GM23248 (cell line): ENCODE measurements at places on chromosomes 7 and 10.

GRCh38 chr10:34454590-34455261 lies 360.4 kb downstream of the PARD3 start:
- DNase-seq: no peak

GRCh38 chr7:70762696-70763095 lies 369.2 kb upstream of the GALNT17 start:
- no peak for DNase-seq

- DNase-seq: no peak
Measured at GRCh38 chr7:87615197-87615596, 13.0 kb upstream of the RUNDC3B start.

- DNase-seq: no peak
Measured at GRCh38 chr10:118254654-118255053, 87.5 kb downstream of the FAM204A start.

GRCh38 chr7:36564489-36564888 lies 159.8 kb downstream of the AOAH start:
- DNase-seq: no peak

- DNase-seq: peak; percentile 96
Measured at GRCh38 chr10:50561266-50561665, 62.5 kb downstream of the SGMS1 start.

GRCh38 chr10:19775296-19775695 lies 40.9 kb upstream of the PLXDC2 start:
- no peak for DNase-seq

GRCh38 chr10:75272896-75273295 lies 37.1 kb upstream of the COMTD1 start:
- no peak for DNase-seq

- no peak for DNase-seq
Measured at GRCh38 chr7:122307228-122307621, 2.7 kb upstream of the FEZF1 start.

DNA sequence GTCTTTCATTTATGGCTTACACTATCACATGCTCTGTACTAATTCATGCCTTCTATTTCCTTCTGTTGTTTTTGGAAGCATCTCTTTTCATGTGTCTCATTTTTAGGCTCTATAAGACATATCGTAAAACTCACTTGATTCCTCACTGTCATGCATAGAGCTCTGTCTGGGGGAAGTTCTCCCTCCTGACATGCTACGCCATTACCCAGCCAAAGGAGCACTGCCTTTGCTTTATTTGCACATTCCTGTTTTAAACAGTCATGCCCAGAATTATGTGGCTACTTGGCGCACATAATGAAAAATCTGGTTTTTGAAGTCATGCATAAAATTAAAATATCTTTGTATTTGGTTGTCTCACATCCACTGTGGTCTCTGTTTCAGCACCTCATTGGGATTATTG lies 17.6 kb upstream of the AKR1C3 start:
- peak; percentile 64 for DNase-seq

- DNase-seq: peak; percentile 28
Measured at GRCh38 chr7:47379629-47380324, 202.1 kb downstream of the TNS3 start.

GRCh38 chr7:150359622-150360362 lies 8.8 kb upstream of the REPIN1 start:
- no peak for DNase-seq

GRCh38 chr10:127886371-127887051 lies 6.2 kb downstream of the CLRN3 start:
- no peak for DNase-seq

- peak; percentile 58 for DNase-seq
Measured at GRCh38 chr10:15460661-15461060, 89.6 kb upstream of the FAM171A1 start.

DNA sequence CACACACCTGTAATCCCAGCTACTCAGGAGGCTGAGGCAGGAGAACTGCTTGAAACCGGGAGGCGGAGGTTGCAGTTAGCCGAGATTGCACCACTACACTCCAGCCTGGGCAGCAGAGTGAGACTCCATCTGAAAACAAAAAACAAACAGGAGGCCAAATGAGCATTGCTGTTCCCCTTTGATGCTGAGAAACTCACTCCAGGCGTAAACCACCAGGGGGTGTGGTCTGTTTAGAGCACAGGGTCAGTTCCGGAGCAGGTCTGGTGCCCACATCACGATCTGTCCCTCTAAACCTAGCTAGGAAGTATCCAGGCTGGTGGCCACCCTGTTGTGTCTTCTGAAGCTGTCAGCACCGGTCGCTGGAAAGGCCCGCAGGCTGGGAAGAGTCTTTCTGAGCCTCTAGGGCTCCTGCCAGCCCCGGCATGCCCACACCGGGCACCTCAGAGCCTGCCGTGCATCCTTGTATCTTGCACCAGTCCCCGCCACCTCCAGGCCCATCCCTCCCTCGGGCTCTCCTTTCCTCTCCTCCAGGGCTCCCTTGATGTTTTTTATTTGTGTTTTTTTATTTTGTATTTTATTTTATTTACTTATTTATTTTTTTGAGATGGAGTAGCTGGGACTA lies 66.3 kb upstream of the SH2B2 start:
- no peak for DNase-seq

- no peak for DNase-seq
Measured at GRCh38 chr10:110405380-110405779, 92.3 kb upstream of the DUSP5 start.

GRCh38 chr7:36986948-36987724 lies 262.8 kb upstream of the AOAH start:
- DNase-seq: peak; percentile 61

DNA sequence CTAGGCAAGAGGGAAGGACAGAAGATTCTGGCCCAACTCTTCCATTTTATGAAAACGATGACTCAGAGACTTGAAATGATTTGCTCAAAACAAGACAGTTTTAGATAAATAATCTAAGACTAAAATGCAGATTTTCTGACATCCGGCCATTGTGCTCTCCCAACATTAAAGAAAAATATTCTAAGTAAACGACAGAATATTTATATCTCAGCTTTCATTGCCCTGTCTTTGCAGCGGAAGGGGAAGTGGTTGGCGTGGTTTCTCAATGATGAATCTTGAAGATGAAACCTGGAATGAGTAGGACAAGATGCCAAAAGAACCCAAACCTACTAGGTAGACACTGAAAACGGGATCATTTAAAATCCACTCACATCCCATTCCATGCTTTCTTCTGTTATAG lies 28.9 kb upstream of the NPY start:
- DNase-seq: no peak

GRCh38 chr7:128398016-128398840 lies 11.6 kb downstream of the IMPDH1 start:
- peak; percentile 61 for DNase-seq

GRCh38 chr10:77004917-77005564 lies 632.6 kb downstream of the KCNMA1 start:
- DNase-seq: peak; percentile 68

GRCh38 chr7:137992550-137993394 lies 9.1 kb downstream of the CREB3L2 start:
- DNase-seq: peak; percentile 95

DNA sequence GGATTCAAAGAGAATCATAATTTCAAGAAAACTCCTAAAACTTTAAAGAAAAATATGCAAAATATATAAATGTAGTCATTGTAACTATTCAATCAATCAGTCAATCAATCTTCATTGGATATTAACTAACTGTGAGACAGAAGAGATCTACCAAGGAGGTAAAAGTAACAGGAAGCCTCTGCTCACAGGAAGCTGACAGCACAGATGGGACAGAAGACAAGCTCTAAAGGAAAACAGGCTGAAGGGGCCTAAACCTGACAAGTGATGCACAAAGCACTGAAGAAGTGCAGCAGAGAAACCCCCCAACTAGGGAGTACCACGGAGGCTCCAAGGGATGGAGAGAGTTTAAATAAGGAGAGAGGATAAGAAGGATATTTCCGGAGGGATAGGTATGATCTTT lies 173.0 kb downstream of the SKAP2 start:
- no peak for DNase-seq

- DNase-seq: no peak
Measured at GRCh38 chr10:59917922-59918321, 11.6 kb upstream of the CCDC6 start.

DNA sequence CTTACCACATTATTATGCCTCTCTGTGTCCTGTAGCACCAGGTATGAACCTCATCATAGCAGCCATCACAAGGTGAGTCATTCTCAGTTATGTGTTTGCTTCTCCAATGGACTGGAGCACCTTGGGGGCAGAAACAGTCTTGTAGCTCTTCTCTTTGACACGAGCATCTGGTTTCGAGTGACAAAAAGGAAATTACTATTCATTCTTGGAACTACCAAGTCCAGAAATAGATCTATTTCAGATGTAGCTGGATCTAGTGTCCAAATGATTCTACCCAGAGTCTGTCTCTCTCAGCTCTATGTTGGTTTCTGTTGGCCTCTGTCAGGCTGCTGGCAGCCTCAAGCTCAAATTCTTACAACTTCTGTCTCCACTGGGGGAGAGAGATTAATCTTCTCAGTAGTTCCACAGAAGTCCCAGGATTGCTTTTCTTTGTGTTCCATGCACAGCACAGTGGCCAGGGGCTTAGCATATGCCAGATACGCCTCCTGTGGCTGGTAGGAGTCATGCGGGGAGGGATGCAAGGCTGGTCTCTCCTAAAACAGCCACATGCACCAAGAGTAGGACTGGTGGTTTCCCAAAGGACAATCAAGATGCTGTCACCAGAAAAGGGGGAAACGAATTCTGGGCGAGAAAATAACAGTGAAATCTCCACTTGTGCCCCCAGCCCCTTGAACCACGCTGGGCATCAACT lies 37.2 kb upstream of the PAPSS2 start:
- no peak for DNase-seq

DNA sequence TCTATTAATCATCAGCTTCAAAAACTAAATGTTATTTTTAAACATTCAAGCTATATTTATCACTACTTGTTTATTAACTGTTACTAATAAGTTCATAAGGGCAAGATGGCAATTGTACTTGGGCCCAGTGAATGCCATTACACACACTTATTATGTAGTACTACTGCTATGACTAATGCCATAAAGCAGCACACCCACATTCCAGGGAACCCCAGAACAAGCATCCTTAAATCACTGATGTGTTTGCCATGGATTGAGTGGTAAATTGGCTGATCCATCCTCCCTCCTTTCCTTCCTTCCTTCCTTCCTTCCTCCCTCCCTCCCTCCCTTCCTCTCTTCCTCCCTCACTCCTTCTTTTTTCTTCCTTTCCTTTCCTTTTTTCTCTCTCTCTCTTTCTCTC lies 37.4 kb upstream of the RSU1 start:
- peak; percentile 67 for DNase-seq

GRCh38 chr10:111030042-111030750 lies 46.6 kb upstream of the ADRA2A start:
- DNase-seq: peak; percentile 7

GRCh38 chr10:91146146-91146545 lies 74.3 kb upstream of the PCGF5 start:
- DNase-seq: peak; percentile 10

GRCh38 chr7:25950488-25951413 lies 201.2 kb upstream of the NFE2L3 start:
- DNase-seq: peak; percentile 89

DNA sequence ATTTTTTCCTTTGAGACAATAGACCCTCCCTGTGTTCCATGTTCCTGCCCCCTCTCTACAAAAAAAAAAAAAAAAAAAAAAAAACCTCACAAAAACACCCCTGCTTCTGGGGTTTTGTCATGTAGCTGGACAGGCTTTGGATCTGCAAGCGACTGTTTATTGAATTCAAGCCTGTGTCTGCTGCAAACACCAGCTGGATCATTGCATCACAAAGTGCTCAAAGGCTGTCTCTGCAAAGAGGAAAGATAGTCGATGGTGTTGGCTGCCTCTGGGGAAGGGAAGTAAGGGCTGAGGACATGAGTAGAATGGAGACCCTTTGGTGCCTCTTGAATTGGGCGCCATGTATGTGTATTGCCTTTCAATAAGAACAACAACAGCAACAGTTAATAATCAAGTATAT lies 471.2 kb downstream of the PLXNA4 start:
- DNase-seq: no peak

- no peak for DNase-seq
Measured at GRCh38 chr7:31642681-31643115, 44.3 kb upstream of the PPP1R17 start.

DNA sequence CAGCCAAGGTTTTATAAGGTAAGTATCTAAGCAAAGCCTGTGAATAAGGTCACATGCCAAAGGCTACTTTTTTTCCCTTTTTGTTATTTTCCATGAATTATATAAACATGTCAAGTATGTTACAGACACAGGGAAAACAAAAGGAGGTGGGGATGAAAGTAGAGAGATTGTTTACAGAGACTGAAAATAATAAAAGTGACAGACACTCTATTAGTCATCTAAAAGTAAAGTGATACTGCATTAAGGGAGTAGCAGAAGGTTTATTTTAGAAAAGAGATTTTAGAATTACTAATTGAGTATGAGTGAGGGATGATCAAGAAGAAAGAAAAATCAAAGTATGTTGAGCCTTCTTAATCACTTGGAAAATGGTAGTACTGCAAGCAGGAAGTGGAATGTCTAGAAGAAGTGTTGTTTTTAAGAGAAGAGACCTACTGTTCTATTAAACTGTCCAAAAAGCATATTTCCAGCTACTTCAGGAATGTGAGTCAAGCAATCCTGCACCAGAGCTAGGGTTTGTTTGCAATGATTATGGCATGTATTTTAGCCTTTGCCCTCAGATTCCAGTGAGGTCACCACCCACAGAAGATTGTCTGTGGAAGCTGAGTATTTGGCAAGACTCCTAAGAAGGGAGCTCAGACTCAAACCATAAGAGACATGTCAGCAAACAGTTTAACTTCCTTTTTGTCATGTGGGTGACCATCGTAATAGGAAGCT lies 177.9 kb upstream of the PLXDC2 start:
- peak; percentile 84 for DNase-seq

GRCh38 chr7:41190581-41190980 lies 512.3 kb downstream of the INHBA start:
- no peak for DNase-seq

DNA sequence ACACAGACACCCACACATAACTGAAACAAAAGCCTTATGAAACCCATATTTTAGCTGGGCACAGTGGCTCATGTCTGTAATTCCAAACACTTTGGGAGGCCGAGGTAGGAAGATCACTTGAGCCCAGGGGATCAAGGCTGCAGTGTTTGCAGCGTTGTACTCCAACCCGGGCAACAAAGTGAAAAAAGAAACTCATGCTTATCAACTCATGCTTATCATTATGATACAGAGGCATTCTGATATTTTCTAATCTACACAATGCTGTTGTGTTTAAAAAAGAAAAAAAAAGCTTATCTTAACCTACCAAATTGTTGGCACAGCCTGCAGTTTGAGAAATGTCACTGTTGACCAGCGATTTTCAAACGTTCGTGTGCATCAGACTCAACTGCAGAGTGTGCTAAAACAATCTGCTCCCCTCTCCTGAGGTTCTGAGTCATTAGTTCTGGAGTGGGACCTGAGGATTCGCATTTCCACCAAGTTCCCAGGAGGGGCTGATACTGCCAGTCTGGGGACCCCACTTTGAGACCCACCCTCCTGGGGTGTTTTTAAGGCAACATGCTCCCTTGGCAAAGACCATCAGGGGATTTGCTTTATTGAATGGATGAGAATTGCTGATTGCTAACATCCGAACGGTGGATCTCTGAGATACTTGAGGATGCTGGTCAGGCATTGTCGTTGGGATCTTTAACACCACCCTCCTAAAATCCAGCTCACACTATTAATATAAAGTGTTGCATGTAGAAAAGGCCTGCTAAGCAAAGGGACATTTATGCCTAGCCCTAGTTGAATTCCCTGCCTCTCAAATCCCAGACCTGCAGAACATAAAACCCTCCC lies 16.2 kb downstream of the CHST3 start:
- peak; percentile 51 for DNase-seq
